Fibroblast of lung (primary cell): ENCODE measurements at places on chromosomes 7 and 10. TPM values are rescaled to one million over a fixed set of nuclear protein-coding genes. Genes with fewer than 3 reads are reported as not detected.

ZNF488 gene
- under 0.01 TPM in 1 of 2 replicates, not detected in the other for total RNA-seq

ANKRD26 gene
- 11.0 and 11.7 TPM in 2 replicates for total RNA-seq

KLF14 gene
- total RNA-seq, result under 0.01 TPM in 2 replicates

SNX10 gene
- under 0.01 and 0.26 TPM in 2 replicates for total RNA-seq

SERPINE1 gene
- 41.3 and 167 TPM in 2 replicates for total RNA-seq

PDE1C gene
- 23.4 and 27.6 TPM in 2 replicates for total RNA-seq

TFEC gene
- under 0.01 and 0.17 TPM in 2 replicates for total RNA-seq

FBH1 gene
- total RNA-seq, result 95.0 and 97.8 TPM in 2 replicates

CCDC172 gene
- not detected in 2 replicates for total RNA-seq

ARL5B gene
- 8.8 and 12.1 TPM in 2 replicates for total RNA-seq

SLC39A12 gene
- total RNA-seq, result not detected in 2 replicates

ZNF22 gene
- total RNA-seq, result 14.6 and 23.0 TPM in 2 replicates

DNA sequence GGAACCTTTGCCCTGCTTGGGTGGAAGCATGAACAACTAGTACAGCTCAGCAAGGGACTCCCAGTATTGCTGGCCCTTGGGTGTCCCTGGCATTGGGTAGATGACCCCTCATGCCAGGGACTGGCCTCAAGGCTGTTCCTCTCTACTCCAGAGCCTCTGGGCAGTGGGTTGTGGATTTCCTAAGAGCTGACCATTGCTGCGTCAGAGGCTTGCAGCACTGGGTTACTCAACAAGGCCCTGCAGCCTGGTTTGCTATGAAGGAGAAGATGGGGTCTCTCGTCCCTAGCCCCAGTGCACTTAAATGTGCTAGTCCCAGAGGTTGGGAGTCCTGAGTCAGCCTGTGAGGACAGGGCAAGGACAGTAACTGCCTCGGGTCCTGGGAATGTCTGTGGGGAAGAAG, 2.5 kb downstream of the VSIR start:
- DNase-seq, result no peak

DNA sequence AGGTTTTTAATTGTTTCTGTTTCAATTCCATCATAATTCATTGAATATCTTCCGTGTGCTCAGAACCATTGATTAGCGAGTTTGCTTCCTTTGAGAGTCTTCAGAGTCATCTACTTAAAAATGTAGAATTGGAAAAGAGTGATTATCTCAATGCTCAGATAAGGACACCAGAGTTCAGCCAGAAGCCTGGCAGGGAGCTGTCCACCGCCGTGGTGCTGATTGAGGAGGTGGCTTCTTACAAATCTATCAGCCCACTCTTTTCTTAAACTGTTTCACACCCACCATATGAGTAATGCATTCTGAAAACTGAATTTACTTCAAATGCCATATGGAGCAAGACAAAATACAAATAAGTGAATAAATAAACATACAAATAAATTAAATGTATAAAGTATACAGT, 79.3 kb downstream of the INSYN2A start:
- DNase-seq, result peak; percentile 57

- DNase-seq, result no peak
Measured at GRCh38 chr7:53521638-53522184, 486.3 kb downstream of the POM121L12 start.

- DNase-seq, result no peak
Measured at GRCh38 chr10:30455816-30456215, 21.8 kb downstream of the MAP3K8 start.

DNA sequence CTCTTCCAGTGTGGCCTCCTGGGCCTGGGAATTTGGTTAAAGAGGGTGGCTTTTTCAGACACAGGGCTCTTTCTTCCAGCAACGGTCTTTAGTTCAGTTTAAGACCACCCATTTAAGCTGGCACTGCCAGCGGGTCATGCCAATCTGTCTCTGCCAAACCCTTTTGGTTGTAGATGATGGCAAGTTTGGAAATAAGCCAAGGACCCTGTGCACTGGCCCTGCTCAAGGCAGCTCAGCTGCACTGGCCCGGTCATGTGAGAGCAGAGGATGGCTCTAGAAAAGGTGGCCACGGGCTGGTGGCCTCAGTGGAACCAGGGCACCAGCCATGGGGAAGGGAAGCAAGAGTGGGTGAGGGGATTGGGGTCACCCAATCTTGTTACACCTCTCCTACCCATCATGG, 294.1 kb downstream of the GLRX3 start:
- DNase-seq, result no peak

DNA sequence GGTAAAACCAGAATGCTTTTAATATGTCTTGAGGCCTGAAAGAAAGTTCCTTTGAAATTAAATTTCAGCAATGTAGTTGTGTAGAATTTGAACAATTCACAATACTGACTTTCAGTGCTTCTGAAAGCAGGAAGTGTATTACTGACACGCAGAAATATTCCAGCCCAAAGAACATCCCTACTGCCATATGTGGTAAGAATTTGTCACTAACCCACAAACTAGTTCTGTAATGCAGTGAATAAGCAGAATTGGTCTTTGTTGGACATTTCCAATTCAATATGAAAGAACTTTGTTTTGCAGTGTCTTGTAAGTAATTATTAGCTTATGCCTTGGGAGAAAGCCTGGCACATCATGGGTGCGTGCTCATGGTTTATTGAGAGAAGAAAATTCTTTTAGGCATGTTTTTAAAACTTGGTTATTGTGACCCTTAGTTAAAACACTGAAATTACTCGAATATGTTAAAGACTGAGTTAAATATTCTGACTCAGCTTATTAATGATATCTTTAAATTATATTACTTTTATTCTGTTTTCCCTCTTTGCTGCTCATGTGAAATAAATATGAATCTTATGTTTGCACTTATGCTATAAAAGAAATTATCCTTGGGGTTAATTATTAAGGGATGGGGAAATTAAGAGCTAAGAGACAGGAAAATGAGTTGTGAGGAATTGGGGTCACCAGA, 33.4 kb downstream of the PTPN12 start:
- peak; percentile 63 for DNase-seq

GRCh38 chr10:113666682-113667252, 2.9 kb upstream of the NRAP start:
- DNase-seq, result peak; percentile 54

- no peak for DNase-seq
Measured at GRCh38 chr10:52483587-52483986, 169.5 kb downstream of the DKK1 start.

- no peak for DNase-seq
Measured at GRCh38 chr7:95577137-95577536, 19.2 kb downstream of the PDK4 start.

DNA sequence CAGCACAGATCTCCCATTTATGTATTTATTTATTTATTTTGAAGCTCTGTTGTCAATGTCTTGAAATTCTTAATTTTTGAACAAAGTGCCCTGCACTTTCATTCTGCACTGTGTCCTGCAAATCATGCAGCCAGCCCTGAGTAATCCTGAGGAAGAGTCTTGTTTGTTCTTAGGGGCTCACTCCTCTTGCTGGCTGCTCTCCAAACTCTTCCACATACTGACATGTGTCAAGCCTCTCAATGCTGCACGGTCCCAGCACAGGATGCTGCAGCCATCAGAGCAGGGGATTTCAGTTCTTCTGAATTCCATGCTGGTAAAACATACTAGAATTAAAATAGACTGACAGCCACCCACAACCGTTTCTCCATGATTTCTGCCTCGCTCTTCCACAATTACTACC, 207.2 kb downstream of the PARD3 start:
- DNase-seq, result no peak

GRCh38 chr7:73560109-73560835, 2.8 kb upstream of the BCL7B start:
- peak; percentile 90 for DNase-seq

DNA sequence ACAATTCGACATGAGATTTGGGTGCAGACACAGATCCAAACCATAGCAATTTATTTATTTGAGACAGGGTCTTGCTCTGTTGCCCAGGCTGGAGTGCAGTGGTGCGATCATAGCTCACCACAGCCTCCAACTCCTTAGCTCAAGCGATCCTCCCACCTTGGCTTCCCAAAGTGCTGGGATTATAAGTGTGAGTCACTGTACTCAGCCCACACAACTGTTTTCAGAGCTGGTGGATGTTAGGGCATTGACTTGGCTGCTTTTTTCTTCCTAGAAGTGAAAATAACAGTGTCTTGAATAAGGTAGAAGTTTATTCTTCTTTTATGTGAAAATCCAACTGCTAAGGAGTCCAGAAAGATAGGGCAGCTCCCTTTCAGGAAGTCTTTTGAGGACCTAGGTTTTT, 132.1 kb downstream of the CCDC3 start:
- peak; percentile 43 for DNase-seq

GRCh38 chr7:32583791-32584190, 88.5 kb downstream of the AVL9 start:
- peak; percentile 75 for DNase-seq

DNA sequence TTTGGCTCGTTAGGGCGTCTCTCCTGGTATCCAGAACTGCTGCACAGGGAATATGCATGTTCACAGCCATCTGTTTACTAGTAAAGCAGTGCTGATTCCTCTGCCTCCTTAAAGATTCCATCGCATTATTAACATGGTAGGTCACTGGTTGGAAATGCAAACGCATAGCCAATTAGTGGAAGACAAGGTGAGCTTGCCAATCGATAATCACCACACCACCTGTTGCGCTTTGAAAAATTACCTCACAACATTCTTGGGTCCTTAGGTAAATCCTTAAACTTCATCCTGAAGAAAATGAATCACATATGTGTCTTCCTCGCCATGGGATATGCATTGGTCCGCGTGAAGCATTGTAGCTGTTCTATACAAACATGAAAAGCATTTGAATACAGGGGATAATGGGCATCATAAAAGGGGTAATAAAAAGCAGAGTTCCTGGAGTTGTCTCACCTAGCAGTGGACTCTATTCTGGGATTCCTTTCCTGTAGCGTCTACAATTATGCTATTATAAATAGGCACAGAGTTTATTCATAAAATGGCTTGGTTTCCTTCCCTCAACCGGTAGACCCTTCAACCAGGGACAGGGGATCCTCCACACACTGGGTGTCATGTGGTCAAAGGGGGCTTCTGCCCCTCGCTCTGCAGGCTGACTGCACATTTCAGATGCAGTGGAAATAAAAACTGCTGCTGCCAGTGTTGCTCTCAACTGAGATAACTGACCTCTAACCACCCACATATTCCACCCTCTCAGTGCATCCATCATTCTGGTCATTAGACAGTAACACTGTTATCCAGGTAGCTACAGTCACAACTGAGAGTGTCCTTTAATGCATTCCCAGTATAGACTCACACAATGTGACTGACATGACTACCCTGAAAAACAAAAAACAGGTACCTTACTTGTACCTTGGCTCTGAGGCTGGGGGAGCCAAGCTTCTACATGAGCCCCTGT, 389.2 kb upstream of the NFE2L3 start:
- DNase-seq, result no peak

- DNase-seq, result no peak
Measured at GRCh38 chr10:100774223-100774622, 28.8 kb downstream of the PAX2 start.

DNA sequence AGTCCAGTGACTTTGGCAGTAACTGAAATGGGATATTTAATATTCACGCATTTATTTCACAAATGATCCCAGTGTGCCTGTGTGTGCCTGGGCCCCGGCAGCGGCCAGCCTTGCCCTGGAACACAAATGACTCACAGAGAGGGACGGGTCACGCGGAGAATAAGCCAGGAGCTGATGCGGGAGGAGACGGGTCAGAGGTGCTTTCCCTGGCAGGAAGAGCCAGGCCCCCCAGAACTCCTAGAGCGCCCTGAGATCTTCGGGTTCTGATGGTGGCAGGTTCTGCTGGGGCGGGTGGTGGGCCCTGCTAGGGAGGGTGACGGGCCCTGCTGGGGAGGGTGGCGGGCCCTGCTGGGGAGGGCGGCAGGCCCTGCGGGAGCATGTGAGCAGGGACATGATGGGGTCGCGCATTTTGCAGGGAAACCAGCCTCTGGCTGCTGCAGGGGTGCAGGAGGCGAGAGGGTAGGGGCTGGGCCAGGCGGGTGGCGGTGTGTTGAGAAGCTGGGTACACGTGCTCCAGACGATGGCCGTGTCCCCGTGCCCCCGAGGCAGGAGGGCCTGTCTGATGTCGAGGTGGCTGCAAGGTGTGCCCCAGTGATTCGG, 84.2 kb upstream of the DIP2C start:
- DNase-seq, result no peak
